CD4-positive, alpha-beta T cell treated with Interleukin-4 for 1 hour (primary cell): ENCODE measurements at places on chromosomes 2 and 18.

DNA sequence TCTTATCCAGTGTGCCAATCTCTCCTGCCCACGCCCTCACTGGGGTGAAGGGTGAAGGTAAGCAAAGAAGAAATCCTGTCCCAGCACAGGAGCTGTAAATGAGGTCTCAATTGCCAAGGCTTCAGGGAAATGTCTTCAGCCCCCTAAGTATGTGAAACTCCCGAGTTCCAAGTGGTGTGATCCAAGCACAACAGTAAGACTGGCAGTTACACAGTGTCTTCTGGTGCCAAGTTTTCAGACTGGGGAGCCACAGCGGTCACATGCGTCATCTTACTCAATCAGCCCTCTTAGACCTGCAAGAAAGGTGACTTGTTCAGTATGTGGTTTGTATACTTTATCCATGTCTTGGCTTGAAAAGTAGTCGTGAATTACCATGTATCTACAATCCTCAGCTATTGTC, 55.0 kb upstream of the SPRED2 start:
- DNase-seq: no peak

DNA sequence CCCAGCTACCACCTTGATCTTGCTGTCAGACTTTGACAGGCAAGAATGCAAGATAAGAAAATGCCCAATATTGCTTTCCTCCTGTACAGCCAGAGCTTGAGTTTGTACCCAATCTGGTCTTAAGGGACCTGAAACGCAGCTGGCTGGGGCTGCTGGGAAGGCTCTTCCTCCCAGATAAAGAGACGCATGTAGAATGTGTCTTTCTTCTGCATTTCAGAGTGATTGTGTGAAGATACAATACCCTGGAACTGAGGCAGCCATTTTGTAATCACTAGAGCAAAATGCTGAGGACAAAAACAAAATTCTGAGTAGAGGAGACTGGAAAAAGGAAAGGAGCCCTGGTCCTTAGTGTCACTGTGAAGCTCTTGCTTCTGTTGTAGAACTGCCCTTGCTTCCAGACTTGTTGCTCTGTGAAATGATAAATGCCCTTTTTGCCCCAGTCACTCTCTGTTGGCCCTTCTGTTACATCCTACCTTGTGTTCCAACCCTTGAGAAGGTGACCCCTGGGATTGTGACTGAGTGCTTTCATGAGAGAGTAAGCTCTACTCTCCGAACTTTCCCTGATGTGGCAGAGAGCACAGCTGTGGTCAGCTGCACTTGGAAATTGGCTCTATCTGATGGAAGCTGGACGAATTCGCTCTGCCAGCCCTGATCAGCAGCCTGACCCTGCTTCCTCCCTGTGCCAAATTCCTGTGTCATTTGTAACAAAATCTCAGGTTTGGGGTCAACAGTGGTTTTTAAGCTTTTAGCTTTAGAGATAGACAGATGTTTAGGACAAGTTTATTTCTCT, 137.4 kb upstream of the RBMS1 start:
- no peak for DNase-seq

- DNase-seq: no peak
Observed at GRCh38 chr2:158315803-158316414, 140.6 kb downstream of the CCDC148 start.

- no peak for DNase-seq
Observed at GRCh38 chr2:230161184-230161583, 58.6 kb downstream of the SP110 start.

GRCh38 chr18:44759925-44760342, 79.2 kb downstream of the SETBP1 start:
- peak; percentile 17 for DNase-seq

GRCh38 chr2:49687918-49688317, 533.6 kb upstream of the FSHR start:
- no peak for DNase-seq

DNA sequence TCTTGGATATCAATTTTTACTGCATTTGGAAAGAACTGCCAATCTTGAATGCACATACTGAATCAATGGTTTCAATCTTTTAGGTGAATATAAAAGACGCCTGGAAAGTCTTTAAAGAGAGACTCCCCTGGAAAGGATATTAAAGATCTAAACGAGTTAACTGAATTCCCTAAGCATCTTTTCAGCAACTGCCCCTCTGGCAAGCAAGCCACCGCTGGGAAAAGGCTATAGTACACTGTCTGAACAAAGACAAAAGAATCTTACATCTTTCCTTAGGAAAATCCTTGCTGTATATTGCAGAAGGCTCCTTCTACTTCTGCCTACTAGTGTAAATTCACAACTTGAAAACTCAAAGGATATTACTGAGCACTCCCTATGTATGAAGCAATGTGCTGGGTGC, 28.0 kb downstream of the MYO5B start:
- DNase-seq: no peak

GRCh38 chr2:205218056-205218455, 464.2 kb upstream of the NRP2 start:
- DNase-seq: no peak

GRCh38 chr2:84022810-84023431, 436.2 kb downstream of the SUCLG1 start:
- no peak for DNase-seq

DNA sequence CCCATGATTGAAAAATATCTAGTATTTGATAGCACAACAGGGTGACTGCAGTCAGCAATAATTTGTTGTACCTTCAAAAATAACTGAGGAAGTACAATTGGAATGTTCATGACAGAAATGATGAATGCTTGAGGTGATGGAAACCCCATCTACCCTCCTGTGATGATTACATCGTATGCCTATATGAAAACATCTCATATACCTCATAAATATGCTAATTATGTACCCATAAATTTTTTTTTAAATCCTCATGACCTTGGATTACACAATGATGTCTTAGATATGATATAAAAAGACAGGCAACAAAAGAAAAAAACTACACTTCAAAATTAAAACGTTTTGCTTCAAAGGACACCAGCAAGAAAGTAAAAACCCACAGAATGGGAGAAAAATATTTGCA, 1.4 kb upstream of the POLR1B start:
- no peak for DNase-seq

- no peak for DNase-seq
Observed at GRCh38 chr2:102155703-102156515, 13.4 kb downstream of the IL1R1 start.

DNA sequence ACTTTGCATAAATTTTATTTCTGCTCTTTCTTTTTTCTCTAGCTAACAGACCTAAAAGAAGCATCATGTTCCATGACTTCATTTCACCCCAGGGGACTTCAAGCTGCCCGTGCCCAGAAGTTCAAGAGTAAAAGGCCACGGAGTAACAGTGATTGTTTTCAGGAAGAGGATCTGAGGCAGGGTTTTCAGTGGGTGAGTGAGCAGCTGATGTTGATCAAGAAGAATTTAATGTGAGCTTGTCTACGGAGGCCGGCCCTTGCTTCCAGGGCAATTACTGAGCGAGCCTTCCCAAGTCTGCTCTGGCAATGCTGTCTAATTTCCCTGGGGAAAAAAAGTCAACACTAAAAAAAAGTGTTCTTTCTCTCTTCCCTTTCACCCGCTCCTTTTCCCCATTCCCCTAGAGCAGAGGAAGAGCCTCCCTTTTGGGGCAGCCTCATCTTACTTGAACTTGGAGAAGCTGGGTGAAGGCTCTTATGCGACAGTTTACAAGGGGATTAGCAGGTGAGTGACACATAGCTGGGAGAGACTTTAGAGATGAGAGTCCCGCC, 1.2 kb downstream of the CDK15 start:
- DNase-seq: no peak

DNA sequence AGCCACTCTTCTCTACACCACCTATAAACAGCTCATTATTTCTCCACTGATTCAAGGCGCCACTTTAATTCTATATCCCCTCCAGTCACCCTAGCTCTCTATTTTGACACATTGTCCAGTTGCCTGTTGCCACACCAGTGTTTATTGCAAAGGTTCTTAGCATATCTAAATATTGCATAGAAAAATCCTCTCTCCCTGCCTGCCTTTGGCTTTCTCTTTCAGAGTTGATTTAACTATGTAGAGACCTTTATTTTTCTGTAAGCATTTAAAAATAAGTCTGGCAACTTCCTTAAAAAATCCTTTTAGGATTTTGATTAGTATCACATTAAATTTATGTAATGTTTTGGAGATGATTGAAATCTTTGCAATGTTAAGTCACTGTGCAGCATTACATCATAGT, 47.9 kb upstream of the B3GNT7 start:
- DNase-seq: no peak

DNA sequence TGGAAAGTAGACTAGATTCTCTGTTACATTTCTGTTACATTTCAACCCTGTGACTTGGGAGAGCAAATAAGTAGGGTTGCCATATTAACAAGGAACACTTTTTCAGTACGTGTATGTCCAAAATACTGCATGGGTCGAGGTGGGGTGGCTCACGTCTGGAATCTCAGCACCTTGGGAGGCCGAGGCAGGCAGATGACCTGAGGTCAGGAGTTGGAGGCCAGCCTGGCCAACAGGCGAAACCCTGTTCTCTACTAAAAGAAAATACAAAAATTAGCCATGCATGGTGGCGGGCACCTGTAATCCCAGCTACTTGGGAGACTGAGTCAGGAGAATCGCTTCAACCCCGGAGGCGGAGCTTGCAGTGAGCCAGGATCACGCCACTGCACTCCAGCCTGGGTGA, 11.2 kb downstream of the SLC66A3 start:
- no peak for DNase-seq

GRCh38 chr18:25443776-25444175, 91.8 kb upstream of the ZNF521 start:
- no peak for DNase-seq

DNA sequence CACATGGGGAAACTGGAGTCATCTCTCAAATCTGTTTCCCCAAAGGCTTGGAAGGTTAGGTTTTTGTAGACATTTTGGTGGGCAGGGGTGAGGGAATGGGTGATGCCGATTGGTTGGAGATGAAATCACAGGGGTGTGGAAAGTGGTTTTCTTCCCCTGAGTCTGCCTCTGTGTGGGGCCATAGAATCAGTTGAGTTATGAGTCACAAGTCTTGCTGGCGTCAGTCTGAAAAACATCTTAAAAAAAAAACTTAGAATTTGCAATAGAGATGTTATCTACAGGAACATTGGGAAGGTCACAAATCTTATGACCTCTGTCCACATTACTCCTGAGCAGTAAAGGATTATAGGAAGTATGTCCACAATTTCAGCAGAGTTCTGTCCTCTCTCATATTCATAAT, 314.6 kb downstream of the CNTNAP5 start:
- no peak for DNase-seq

DNA sequence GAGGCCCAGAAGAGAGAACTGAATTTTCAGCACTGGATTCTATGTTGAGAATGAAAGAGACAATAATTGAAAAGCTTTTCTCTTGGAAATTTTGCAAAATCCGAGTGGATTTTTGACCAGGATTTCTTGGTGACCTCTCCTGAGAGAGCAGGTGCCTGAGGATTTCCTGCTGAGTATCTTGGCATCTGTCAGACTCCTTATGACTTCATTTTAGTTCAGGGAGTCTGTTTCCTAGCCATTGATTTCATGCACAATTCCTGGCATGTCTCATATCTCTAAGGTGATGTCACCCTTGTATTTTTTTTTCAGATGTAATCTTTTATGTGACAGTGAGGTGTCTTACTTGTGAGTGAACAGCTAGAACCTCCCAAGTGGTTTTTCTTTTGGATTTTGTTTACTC, 195.9 kb downstream of the NEDD4L start:
- DNase-seq: no peak

DNA sequence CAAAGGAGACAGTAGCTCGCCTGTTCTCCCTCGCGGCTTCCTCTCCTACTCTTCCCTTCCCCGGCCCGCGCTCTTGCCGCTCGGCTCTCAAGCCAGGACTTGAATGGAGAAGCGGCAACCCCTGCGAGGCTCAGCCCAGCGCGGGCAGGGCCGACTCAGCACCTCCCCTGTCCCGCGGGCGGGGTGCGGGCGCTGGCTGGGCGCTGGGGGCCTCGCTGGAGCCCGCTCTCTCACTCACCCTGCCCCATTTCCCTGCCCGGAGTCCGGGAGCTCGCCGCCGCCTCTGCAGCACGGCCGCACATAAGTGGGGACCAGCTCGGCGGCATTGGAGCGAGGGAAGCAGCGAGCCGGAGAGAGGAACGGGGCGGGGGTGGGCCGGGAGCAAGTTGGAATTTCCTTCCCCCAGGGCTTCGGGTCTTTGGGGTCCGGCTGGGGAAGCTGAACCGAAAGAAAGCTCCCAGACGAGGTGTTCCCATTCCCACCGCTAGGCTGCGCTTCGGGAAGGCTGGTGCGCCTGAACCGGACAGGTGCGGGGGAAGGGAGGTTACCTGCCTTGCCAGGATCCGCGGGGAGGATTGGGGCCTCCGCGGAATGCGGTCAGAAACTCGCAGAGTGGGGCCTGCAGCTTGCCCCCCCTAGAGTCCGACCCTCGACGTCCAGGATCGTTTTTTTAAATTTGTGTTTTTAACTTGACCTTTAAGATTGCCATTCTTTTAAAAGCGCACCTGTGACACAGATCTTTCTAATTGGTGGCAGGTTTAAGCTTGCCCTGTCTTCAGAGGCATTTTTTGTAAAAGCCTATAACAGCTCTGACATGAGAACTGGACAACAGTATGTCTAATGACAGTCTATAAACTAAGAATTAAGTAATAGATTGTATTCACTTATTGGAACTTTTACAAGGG, at the start of gene COBLL1:
TSS of gene COBLL1 (minus strand) at position 105 of the 905 bp plus-strand sequence. CDS start 627 bp downstream, outside the sequence.
- peak; percentile 42 for DNase-seq

DNA sequence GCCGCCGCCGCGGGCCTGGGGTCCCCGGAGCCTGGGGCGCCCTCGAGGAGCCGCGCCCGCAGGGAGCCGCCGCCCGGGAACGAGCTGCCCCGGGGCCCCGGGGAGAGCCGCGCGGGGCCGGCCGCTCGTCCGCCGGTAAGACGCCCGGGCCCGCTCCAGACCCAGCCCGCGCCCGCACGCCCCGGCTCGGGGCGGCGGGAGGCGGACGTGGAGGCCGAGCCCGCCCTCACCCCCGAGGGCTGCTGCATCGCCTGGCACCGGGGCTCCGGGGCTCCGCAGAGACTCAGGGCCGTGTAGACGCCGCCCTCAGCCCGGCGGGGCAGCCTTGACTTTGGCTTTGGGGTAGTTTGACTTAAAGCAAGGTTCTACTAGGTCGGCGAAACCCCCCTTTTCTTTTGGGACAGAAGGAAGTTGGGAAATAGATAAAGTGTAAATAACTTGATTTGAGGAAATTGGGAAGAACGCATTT, 335 bp downstream of the ERFE start:
- DNase-seq: no peak
